Astrocyte of the spinal cord (primary cell): ENCODE measurements at places on chromosomes 2 and 18.

DNA sequence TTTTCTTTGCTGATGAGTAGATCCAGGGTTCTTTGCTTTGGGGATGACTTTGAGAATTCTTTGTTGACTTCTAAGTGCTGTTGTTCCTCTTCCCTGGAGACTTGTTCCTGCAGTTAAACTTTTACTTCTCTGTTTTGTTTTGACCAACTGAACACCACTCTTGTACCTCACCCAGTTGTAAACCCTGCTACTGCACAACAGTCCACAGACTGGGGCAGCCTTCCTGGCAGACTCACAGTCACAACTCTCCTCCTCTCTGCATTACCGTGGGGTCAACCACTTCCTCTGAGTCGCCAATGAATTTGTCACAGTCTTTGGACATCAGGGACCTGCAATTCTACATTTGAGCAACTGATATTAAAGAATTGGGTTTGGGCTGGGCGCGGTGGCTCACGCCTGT, 3.8 kb upstream of the SLC8A1 start:
- DNase-seq = no peak

DNA sequence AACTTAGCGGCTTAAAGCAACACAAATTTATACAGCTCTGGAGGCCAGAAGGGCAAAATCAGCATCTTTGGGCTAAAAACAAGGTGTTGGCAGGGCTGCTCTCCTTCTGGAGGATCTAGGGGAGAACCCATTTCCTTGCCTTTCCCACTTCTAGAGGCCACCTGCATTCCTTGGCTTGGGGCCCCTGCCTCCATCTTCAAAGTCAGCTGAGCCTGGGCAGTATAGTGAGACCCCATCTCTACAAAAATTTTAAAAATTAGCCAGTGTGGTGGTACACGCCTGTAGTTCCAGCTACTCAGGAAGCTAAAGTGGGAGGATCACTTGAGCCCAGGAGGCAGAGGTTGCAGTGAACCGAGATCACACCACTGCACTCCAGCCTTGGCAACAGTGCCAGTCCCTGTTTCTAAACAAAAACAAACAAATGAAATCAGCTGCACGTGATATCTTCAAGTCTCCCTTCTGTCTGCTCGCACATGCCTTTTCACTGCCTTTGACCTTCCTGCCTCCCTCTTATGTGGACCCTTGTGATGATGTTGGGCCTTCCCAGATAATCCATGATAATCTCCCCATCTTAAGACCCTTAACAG, 200.6 kb downstream of the ZFP36L2 start:
- DNase-seq = no peak

DNA sequence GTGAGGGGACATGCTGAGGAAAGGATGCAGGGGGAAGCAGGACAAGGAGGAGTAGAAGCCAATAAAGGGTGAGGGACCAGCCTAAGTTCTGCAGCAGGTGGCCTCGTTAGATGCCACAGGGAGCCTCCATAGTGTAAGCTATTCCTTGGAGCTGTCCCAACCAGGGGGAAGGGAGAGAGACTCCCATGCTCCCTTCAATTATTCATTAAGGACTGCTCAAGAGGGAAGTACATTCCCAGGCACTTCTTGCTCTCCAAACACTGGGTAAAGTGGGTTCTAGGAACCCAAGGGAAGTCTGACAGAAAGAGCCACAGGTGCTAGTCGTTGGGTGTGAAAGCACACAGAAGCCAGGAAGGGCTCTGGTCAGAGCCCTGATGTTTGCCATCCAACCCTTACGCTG, 193.7 kb downstream of the SLC39A10 start:
- DNase-seq = no peak

GRCh38 chr2:63695583-63695982, 106.8 kb downstream of the MDH1 start:
- no peak for DNase-seq
